ENCODE measurements at places on chromosomes 2 and 18.

- DNase-seq, result no peak
Observed at GRCh38 chr2:208103616-208104015, 20.7 kb downstream of the CRYGD start.

- no peak for DNase-seq
Observed at GRCh38 chr2:209688385-209688784, 83.2 kb upstream of the UNC80 start.

GRCh38 chr2:170335351-170335750, 157.4 kb downstream of the MYO3B start:
- no peak for DNase-seq

DNA sequence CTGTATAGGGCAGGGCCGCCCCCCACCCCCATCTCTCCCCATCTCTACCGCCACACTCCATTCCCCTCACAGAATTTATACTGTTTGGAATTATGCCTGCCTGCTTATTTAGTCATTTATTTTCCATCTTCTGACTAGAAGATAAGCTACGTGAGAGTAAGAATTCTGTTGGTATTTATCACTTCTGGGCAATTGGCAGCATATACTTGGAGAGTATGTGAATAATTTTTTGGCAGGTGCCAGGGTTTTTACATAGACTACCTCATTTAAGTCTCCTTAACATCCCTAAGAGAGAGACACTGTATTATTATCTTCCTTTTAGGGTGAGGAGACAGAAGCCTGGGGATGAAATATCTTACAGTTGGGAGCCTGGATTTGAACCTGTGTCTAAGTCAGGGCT, 45.0 kb downstream of the SLC4A1AP start:
- DNase-seq, result no peak

DNA sequence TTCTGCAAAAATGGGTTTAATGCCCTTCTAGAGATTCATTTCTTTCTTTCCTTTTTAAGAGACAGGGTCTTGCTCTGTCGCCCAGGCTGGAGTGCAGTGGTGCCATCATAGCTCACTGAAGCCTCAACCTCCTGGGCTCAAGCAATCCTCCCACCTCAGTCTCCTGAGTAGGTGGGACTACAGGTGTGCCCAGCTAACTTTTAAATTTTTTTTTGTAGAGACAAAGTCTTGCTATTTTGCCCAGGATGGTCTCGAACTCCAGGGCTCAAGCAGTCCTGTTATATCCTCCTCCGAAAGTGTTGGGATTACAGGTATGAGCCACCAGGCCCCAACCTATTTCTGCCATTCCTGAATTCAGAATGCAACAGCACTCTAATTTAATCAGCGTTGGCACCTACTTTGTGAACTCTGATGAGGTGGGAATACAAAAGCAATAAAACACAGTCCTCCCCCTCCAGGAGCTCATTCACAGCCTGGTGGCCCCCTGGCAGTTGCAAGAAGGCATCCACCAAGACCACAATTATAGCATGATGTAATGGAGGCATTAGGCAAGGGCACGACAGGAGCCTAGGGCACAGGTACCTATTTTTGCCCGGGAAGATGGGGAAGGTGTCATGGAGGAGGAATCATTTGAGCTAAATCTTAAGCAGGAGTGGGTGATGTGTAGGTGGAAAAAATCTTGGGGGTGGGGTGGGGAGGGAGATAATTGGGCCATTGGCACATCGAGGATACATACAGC, 5.1 kb downstream of the RHOB start:
- no peak for DNase-seq

- DNase-seq, result no peak
Observed at GRCh38 chr2:102506743-102507142, 33.7 kb downstream of the SLC9A4 start.

- no peak for DNase-seq
Observed at GRCh38 chr18:68148863-68149262, 566.0 kb downstream of the TMX3 start.

GRCh38 chr2:237721458-237721857, 77.1 kb upstream of the RBM44 start:
- DNase-seq, result no peak

- DNase-seq, result no peak
Observed at GRCh38 chr2:241639385-241639784, 1.9 kb downstream of the ATG4B start.

DNA sequence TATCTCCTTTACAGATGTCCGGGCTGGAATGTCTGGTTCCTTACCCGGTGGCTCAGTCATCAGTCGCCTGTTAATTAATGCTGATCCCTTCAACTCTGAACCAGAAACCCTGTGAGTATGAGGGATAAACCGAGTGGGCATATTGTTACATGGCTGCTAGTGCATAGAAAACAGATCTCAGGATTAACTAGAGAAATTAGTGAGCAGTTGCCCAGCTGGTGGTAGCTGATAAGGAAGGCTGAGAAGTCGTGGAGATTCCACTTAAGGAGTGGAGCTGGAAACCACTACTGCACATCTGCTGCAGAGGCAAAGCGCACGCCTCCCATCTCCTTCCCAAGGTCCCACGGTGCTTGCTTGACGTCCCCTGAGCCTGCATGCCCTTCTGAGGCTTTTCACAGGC, 97.7 kb downstream of the DGKD start:
- DNase-seq, result no peak

DNA sequence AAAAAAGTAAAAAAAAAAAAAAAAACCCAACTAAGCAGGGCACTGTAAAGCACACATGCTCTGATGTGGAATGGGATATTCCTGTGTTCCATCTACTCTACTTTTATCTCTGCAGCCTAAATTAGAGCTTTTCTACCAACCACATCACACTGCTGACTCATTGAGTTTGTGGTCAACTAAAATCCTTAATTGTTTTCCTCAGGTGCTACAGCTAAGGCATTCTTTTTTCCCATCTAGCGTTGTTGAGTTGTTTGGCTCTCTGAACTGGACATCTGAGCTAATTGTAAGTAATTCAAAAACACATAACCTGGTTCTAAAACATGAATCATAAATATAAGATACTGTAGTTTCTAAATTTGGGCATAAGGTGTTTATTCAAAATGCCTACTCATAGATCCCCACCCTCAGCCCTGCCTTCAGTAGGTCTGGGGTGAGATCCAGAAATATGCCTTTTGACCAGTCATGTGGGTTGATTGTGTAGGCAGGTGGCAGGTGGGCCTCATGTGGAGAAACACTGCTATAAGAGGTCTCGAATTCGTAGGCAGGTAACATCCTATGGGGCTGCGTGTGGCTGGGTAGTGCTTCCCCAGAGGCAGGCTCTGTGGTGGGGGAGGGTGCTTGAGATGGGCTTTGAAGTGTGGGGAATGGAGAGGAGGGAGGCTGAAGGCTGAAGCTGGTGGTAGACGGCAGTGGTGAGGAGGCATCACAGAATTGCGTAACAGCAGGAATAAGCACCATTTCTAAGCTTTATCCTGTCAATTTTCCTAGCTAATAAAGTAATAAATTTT, 27.2 kb downstream of the ANKRD29 start:
- DNase-seq, result no peak

DNA sequence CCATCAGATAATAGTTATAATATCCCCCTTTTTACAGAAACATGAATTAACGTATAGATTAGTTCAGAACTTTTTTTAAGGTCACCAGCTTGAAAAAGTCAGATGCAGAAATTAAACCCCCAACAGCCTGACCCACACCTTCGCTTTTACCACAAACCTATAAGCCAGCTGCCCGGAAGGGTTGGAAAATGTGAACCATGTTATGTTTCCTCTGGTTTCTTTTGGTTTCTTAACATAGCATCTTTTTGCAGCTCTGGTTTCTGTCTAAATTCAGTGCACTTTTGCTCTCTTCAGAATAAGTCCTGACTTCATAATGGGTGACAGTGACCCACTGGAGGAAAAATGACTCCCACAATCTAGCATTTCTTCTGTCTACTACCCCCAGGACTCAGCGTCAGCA, 381.7 kb upstream of the DDX18 start:
- no peak for DNase-seq

DNA sequence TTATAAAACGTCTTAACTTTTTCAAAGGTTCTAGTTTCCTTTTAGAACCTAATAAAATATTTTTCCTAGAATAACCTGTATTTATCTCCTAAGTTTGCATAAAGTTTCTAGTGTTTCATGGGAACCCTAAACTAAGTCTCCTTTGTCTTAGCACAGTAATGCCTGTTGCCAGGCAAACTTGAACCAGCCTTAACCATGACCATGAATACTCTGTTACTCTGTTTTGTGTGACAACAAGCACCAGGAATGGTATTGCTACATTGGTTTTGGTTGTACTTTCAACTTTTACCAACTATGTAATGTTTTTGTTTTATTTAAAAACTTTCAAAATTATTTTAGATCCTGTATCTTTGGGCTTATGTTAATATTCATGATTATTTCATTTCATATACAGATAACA, 137.6 kb downstream of the CERS6 start:
- DNase-seq, result no peak

GRCh38 chr2:201784563-201784962, 3.8 kb upstream of the ALS2 start:
- no peak for DNase-seq

All from activated CD4-positive, CD25-positive, alpha-beta regulatory T cell treated with anti-CD3 and anti-CD28 coated beads, Interleukin-2, amount 50 U/mL, for 72 hours (primary cell).